GM23338 (cell line): ENCODE measurements at places on chromosomes 5 and 9.

DNA sequence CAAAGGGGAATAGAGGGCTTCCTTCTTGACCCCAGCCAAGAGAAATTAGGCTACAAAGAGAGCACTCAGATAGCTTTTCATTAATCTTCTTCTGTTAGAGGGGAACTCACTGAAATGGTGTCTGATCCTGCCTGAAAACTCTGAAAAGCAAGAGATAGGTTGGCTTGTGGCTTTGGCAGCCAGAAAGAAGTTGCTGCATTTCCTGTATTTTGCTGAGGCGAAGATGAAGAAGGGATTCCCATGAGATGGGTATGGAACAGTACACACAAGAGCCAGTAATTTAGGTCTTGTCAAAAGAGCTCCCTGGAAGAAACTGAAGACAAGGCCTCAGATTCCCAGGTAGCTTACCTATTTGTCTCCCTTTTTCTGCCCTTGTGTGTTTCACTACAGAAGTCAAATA, 120.9 kb upstream of the TARS1 start:
- DNase-seq = no peak

DNA sequence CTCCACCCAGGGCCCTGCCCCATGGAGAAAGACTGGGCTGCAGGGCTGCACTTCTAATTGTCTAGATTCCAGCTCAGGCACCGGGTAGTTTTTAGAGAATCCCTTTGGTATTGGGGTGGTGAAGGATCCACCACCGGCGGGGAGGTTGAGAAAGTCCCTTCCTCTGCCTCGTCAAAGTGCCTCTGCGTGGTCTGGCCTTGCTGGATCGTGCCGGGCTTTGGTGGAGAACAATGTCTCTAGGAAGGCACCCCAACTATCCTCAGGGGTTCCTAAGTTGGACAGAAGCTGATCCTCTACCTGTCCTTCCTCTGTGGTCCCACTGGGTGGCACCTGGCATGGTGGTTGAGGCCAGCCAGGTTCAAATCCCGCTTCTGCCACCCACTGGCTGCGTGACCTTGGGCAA, 7.3 kb upstream of the AMBP start:
- no peak for DNase-seq

GRCh38 chr5:116178925-116179324, 94.1 kb downstream of the COMMD10 start:
- DNase-seq = no peak

GRCh38 chr5:168608386-168608785, 29.2 kb upstream of the PANK3 start:
- no peak for DNase-seq

DNA sequence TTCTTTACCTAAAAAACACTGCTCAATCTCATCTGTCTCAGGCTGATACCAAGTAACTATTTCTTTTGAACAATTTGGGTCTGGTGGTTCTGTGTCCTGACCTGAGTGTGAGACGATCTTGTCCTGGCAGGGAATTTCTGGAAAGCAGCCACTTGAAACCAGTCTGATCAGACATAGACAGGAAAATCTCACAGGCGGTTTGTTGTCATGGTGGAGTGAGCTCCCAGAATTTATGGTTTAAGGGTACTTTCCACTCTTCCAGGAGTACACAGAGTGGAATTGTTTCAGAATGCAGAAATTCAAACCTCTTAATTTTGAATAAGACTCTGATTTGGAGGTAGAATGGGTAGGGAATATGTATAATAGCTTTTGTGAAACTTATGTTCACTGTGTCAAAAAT, 268.2 kb downstream of the ISL1 start:
- no peak for DNase-seq

- DNase-seq = no peak
These were observed 172.6 kb downstream of the SH3GL2 start for GRCh38 chr9:17751486-17751885.

DNA sequence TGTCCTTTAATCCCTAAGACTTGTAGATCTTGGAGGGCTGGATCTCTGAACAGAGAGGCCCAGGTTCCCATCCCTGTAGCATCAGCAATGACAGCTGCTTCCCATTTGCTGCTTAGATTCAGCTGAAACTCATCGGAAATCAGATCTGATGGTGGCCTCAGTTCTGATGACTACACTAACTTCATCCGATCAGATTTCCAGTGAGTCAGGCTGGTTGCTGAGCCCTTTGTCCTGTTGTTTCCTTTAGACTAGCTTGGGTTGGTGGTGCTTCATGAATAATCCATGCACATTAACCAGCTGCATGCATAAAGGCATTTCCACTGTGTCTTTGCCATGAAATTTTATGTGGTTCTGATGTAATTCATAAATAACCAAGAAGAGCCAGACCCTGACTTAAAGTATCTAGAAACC, 195.2 kb upstream of the TUT7 start:
- no peak for DNase-seq

DNA sequence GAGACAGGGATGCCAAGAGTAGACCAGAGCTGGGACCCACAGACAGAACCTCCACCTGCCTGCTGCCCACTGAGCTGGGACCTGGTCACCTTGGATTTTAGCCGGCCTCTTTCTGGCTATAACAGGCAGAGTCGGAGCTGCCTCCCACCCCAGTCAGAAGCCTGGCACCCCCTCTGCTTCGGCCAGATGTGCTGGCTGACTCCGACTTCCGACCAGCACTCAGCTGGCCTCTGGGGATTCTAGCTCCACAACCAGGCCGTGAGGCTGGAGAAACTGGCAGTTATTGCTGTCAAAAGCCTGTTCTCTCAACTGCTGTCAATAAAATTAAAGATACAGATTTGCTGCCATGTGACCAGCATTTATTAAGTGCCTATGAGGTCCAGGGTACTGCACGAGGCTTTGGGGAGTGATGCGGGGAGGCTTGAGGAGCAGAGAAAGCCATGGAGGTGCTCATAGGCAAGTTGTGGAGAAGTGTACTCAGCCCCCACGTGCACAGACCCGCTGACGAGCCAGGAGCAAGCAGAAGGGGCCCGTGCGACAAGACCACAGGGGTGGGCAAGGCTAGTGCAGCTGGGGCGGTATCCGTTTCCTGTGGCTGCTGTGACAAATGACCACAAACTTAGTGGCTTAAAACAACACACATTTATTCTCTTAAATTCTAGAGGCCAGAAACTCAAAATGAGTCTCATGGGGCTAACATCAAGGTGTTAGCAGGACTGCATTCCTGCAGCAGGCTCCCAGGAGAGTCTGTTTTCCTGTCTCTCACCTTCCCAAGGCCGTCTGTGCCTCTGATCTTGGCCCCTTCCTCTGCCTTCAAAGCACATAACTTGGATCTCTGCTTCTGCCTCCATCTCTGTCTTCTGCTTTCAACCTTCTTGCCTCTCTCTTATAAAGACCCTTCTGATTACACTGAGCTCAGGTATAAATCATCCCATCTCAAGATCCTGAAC, 13.1 kb downstream of the GFI1B start:
- no peak for DNase-seq

GRCh38 chr5:2614571-2614970, 136.9 kb downstream of the IRX2 start:
- DNase-seq = no peak

DNA sequence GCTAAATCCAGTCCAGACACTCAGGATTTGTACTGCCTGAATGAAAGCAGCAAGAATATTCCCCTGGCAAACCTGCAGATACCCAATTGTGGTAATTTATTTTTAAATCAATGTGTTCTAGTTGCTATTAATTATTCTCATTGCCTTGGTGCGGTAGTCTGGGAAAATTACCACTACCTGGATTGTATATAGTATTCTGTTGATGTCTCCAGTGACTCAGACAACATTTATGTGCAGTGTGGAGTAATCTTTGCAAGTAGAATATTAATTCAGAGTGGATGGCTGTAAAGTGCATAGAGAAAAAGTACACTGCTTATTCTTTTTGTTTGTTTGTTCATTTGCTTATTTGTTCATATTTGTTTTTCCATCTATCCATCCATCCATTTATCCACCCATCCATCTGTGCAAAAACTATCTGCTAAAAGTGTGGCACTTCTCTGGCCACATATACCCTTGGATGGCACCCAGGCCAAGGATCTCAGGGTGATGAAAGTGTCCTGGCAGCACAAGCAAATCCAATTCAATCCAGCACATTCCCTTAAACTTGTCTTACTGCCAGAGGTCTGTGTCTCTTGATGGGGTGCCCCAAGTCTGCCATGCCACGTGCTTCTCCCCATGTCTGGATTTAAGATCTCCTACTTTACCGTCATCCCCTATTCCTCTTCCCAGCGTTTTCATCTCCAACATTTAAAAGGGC, 41.3 kb downstream of the NTRK2 start:
- DNase-seq = no peak

GRCh38 chr5:141839015-141839513, 39.1 kb downstream of the PCDH1 start:
- peak; percentile 95 for DNase-seq

DNA sequence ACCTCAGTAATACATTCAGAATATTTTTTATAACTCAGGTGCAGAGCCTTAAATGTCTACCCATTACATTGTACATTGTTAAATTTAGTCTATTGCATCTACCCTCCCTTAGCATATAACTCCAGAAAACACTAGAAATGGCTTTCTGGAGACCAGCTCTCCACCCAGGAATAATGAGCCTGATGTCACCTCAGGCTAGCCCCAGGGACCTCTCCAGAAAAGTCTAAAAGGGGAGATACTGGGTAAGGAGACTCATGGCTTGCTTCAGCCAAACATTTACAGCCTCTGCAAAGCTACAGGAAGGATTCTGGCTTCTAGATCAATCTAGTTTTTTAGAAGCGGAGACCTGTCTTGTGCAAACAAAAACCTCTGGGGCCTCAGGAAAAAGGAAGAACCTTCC, 13.8 kb upstream of the SUSD1 start:
- DNase-seq = no peak

DNA sequence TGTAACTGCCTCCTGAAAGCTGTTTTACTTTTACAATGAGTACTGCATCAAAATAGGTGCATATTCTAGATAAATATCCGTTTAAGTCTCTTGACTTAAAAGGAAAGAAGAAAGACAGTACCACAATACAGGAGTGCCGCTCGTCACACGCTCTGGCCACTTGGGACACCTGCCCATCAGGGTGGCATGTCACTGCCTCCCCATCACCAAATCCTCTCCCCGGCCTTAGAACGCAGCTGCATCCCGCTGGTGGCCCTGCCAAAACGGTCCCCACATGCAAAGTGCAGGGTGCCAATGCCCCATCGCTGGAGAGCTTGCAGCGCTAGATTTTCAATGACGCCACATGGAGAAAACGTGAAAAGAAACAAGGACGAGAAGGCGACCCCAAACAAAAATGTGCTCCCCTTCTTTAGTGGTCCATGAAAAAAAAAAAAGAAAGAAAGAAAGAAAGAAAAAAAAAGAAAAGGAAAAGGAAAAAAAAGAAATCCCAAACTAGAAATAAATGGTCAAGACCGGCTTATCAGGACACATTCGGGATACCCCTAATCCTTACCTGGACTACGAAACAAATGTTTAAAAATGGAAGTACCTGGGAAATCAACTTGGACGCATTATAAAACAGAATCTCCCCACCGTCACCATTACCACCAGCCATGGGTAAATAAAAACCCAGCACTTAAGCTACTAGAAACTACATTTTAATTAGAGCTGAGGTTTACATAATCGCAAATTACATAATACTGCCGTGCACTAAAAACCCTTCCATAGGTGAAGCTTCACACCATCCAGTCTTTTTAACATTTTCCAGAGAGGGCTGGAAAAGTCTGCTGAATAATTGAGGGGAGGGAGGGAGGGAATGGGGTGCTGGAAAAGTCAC, 1.0 kb downstream of the ANKH start:
- DNase-seq = peak; percentile 33

- no peak for DNase-seq
These were observed 153.2 kb upstream of the MAST4 start for GRCh38 chr5:66442951-66443445.

GRCh38 chr9:123823194-123823947, 106.6 kb downstream of the DENND1A start:
- peak; percentile 23 for DNase-seq

DNA sequence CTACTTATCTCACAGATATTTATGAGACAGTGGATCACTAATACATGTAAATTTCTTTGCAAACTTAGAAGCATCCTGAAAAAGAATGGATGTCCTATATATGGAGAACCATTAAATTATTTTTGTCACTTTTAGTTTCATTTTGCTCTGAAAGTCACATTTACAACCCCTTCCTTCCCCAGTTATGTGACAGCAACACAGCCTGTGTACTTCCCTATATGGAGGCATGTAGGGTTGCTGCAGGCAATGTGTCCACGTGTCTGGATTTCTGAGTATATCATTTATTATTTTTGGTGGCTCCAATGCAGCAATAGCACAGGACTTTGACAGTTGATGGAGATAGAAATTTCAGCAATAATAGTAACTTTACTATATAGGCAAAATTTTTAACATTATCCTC, 156.4 kb downstream of the ST8SIA4 start:
- no peak for DNase-seq

GRCh38 chr5:83802686-83803085, 82.0 kb upstream of the HAPLN1 start:
- no peak for DNase-seq

- peak; percentile 67 for DNase-seq
These were observed 72.2 kb upstream of the EPB41L4A start for GRCh38 chr5:112491257-112491656.

DNA sequence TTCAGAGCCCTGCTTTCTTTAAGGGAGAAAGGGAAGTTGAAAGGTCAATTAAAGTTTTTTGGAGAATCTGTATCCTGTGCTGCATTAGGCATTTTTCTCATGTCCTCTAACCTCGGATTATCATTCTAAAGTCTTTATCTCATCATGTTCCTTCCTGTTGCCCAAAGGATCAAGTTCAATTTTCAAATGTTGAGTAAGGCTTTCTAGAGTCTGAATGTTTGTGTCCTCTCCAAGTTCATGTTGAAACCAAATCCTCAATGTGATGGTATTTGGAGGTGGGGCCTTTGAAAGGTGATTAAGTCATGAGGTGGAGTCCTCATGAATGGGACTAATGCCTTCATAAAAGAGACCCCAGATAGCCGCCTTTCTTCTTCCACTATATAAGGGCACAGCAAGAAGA, 20.2 kb upstream of the TNC start:
- DNase-seq = no peak

DNA sequence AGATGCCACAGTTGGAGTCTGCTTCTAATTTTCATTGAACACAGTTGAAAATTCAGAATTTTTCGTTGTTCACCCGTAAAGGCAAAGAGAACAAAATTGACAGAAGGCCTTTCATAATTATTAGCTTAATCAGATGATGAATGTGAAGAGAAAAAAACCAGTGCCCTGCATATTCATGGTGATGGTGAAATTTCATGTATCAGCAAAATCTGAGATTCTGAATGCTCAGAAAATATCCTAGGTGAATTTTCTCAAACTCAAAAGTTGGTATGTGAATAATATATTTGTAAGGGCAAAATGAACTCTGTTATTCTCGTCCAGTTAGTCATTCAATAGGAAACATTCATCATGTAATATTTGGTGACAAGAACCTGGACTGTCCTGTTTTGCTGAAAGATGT, 135.9 kb upstream of the DHFR start:
- DNase-seq = no peak
